Astrocyte of the hippocampus (primary cell): ENCODE measurements at places on chromosomes 12 and 14.

DNA sequence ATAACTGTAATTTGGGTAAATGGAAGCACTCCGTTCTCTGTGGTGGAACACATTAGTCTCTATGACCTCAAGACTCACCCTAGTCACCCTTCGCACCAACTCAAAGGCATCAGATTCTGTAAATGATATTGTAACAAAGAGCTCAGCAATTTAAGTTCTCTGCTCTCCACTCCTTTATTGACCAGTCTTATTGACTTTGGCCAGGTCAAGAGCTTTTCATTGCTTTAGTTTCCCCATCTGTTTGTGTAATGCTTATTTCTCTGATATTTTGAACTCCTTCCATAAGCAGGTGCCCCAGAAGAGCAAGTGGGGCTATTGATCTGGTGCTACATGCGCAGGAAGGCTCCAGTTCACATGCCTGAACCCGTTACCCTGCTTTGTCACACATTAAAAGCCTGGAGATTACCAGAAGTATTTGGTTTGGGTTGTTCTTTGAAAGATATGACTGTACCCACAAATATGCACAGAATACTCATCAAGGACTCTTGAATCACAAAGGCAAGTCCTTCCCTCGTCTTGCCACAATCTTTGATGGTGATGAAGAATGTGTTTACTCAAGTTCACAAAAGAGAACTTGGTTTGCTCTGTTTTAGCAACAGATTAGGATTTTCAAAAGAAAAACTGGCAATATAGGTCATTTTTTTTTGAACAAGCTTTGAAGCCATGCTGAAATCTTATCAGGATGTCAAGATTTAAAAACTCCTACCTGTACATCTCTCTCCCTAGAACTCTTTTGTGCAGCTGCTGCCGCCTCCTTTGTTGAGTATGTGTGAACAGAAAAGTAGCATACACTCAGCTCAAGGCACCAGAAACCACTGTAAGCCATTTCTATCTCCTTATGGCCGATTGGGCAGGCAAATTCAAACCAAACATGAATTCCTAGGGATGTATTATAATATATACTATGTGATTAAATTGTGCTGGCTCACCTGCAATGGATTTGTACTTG lies 193.9 kb downstream of the BCAT1 start:
- DNase-seq = peak; percentile 90

DNA sequence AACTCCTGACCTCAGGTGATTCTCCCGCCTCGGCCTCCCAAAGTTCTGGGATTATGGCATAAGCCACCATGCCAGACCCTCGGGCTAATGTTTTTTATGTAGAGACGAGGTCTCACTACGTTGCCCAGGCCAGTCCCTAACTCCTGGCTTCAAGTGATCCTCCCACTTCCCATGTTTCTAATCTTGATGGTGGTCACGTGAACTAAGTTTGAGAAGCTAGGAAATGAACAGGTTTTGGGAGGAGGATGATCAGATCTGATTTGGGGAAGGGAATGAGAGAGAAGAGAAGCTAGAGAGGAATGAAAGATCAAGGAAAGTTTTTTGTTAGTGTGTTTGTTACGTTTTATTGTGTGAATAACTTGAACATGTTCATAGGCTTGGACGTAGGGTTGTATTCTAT lies 17.2 kb upstream of the SINHCAF start:
- no peak for DNase-seq

GRCh38 chr12:105084251-105085250 lies at the start of gene ALDH1L2:
Gene ALDH1L2 (minus strand): TSS chr12:105084458. CDS start chr12:105084436, 22 bp downstream.
- peak; percentile 90 for DNase-seq

DNA sequence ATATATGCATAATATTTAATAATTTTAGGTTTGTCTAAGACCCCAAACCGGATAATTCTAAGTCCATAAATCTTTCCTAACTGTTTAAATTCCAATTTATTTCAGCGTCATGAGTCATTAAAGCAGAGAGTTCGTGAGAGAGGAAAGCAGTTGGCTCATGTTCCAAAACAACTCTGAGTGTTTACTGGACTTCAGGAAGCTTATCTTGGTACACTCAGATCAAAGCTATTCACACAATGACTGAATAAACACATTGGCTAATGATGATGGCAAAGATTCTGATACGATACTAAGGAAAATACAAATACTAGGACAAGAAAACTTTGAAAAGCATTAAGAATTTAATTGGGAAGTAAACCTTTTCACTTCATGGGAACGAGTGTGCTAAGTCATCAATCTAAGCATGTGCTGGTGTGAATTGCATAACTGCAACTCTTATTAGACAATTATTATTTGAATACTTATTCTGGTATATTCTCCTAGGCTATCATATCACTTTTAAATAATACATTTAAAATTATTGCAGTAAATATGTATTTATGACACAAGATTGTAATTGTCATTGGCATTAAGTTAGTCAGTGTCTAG lies 34.8 kb upstream of the CLEC14A start:
- DNase-seq = peak; percentile 89

- DNase-seq = no peak
Observed at GRCh38 chr12:76375939-76376338, 27.7 kb upstream of the BBS10 start.
